Activated T-helper 1 cell treated with anti-CD3 and anti-CD28 coated beads, Interleukin-2, amount 50 U/mL, for 16 hours (primary cell): ENCODE measurements at places on chromosomes 6 and 20.

DNA sequence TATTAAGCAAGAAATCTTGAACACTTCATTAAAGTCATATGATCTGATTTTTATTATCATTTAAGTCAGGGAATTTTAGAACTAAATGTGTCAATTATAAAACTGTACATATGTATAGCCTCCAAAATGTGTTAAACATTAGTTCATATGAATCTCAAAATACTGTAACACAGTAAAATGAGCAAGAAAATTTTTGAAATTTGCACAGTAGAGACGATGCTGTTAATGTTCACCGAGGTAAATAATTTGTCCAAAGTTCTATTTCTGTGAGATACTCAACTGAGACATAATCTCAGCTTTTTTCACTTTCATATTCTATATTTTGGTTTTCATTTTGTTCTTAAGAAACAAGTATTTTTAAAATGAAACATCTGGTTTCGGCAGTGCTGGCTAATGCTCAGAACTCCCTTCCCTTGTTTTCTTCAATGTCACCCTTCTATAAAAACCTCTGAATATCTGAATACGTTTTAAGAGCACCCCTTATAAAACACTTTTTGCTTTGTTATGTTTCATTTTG, 353.1 kb downstream of the LAMA2 start:
- no peak for DNase-seq

DNA sequence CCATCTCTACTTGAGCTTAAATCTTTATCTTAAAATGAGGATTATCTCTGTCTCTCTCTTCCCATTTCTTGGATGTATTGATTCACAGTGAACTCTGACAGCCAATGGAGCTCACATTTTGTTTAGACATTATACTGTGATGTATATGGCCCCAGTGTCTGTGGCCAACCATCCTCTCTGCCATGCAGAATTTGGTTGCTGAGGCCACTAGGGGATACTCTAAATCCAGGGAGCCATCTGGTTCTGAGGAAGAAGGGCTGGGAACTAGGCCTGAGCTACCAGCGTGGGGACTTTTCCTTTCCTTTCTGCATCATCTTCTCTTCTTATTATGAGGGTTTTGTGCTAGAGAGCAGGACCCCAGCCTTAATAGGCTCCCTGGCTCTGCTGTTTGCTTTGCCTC, 59.1 kb upstream of the RIPOR2 start:
- no peak for DNase-seq

- no peak for DNase-seq
These were observed 7.8 kb downstream of the HCRTR2 start for GRCh38 chr6:55182016-55182650.

- DNase-seq, result no peak
These were observed 5.8 kb upstream of the EEF1E1 start for GRCh38 chr6:8108031-8108660.

DNA sequence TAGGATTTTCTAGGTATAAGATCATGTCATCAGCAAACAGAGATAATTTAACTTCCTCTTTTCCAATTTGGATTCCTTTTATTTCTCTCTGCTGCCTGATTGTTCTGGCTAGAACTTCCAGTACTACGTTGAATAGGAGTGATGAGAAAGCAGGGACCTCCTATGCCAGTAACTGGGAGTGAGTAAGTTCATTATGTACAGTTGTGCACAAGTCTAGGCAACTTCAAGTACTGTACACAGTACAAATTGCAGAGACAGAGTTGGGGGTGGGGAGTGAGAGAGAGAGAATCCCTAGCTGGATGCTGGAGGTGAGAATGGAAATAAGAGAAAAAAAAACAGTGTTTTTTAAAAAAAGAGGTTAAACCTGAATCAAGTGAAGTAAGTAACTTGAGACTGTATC, 210.2 kb downstream of the MMUT start:
- no peak for DNase-seq

DNA sequence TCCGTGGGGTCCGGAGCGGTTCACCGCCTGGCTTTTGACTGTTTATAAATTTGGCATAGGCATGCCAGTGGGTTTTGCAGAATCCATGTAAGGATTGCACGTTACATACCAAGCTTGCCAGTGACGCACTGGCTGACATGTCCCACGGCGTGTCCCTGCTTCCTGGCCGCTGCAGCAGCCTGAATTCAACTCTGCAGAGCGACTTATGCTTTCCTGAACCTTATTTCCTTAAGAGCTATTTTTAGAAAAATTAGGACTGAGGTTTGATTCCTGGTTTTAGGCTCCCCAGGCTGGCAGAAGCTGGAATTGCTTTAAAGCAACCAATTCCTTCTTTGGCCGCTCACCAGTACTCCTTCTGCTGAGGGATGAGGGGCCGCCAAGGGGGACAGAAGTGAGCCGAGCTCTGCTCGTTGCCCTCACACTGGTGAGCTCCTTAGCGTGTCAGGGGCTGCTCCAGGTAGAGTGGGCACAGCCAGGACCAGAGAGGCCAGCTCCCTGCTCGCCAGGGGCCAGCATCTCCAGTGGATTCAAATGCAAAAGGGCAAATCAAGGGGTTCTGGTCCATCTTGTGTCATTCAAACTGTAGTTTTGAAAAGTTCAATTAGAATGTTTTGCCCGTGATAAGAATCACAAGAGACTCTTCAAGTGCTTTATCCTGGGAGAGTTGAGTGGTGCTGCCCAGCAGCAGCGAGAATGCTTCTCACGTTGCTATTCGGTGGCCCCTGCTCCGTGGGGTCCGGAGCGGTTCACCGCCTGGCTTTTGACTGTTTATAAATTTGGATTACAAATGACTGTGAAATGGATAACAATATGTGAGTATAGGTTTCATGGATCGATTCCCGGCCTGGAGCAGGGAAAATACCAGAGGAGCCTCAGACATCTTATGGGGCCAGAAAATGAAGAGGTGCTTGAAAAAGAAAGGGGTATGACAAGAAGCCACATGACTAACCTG, 17.5 kb upstream of the IRF4 start:
- DNase-seq, result no peak

DNA sequence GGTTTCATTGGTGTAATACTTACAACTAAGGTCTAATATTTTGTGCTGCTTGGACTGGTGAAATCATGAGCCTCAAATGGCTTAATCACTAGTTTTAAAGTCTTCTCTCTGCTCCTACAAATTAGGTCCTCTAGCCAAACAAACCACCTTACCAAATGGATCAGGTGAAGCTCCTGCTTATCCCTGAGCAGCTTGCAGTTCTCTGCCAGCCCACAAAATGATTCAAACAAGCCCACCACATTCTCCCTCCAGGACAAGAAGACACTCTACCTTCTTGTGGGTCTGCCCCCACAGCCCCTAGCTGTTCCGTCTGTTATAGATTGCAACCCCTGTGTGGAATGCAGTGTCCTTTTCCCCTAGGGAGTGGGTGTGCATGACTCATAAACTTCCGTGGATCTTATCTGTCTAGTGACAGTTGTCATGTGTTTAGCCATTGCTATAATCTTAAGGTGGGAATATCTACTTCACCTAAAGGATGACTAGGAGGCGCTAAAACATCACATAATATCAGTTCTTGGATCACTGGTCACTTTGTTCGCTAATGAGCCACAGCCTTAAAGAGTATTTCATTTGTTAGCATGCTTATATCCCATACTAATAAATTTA, 940.5 kb upstream of the MANEA start:
- no peak for DNase-seq

DNA sequence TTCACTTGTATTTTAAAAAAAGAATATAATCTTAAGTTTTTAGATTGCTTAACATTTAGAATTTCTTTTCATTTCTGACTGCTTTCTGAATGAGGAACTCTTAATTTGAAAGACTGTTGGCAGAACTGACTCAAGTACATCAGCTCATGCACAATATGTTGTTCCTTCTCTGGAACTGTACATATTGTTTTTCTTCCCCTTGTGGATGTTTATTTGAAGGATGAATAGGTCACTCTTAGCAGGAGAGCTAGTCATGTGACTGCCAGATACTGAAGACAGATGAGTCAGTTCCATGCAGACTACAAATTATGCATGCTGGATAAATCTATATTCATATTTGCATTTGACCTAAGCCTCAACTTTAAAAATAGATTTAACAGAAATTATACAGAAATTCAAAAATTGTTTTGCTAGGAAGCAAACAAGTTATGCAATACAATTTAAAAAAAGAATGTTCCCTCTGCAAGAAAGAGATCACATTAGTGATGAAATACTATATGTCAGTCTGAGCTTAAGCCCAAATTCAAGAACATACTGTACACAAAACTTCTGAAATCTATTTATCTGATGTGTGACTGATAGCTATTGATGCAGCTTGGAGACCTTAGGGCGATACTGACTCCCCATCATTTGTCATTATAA, 1274.9 kb upstream of the GJE1 start:
- DNase-seq, result no peak

DNA sequence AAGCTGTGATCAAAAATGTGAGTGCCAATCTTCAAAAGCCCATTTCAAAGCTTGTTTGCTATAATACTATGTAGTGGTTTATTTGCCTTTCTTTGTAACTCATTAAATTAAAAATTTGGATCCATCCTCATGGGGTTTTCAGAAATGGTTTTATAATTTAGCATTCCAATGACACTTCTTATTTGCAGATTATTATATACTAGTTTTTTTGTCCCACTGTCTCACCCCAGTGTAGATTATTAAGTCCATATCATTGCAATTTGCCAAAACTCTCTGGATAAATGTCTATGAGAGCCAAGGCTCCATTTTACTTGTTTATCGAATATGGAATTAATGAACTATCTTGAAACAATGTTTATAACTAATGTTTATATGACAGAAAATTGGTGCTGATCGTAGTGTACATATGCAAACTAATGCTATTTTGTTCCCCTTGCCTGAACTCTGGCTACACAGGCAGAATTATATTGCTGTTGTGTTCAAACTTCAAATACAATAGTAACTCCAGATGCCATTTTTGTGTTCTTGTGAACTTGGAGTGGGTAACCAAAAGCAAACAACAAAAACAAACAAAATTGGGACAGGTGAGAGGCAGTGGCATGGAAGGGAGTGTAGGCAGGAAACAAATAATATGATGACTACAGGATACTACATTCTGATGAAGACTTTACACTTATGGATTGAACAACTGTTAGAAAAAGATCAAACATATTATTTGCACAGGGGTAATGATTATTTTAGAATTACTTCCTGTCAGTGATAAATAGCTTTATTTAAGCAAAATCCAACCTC, 307.1 kb upstream of the FLRT3 start:
- no peak for DNase-seq

- DNase-seq, result no peak
These were observed 38.8 kb downstream of the ELOVL5 start for GRCh38 chr6:53309901-53310300.

DNA sequence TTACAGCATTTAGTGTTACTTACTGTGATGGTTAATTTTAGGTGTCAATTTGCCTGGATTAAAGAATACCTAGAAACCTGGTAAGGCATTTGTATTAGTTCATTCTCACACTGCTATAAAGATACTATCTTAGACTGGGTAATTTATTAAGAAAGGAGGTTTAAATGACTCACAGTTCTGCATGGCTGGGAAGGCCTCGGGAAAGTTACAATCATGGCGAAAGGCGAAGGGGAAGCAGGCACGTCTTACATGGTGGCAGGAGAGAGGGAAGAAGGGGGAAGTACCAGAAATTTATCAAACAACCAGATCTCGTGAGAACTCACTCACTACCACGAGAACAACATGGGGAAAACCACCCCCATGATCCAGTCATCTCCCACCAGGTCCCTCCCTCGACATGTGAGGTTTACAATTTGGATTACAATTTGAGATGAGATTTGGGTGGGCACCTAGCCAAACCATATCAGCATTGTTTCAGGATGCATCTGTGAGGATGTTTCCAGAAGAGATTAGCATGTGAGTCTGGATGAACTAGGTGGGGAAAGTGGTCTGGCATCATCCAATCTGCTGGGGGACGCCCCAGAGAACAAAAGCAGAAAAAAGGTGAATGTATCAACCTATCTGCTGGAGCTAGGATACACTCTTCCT, 76.8 kb downstream of the MKKS start:
- no peak for DNase-seq

GRCh38 chr6:2363211-2363610, 117.8 kb upstream of the GMDS start:
- DNase-seq, result no peak

DNA sequence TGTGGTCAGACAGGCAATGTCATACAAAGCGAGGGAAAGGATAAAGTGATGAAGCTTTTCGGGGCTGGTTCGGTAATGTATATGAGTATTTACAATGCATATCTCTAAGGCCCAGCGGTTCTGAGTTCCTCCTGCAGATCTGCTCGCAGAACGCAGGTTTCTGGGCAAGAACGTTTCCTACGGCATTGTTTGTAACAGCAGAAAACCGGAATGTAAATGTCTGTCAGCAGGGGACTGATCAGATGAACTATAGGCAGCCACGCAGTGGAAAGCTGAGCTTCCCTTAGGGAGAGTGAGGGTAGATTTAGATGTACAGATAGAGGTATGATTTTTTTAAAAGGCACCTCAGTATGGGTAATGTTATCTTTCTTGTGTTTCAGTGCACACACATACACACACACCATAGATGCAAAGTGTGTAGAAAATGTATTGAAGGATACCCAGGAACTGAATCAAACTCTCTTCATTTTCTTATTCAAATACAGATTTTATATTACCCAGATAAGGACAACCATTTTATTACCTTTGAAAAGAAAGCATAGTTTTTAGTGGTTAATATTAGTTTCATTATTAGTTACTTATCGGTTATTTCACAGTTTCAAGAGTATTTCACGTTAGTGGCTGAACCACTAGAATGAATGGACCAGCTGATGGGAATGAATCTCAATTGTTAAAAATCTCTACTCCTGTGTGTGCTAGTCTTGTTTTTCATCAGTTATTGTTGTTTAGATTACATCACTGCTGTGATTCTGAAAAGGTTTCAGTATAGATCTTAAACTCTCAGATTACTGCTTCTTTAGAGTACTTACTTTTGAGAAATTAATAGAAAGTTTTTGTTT, 56.2 kb downstream of the SNX9 start:
- no peak for DNase-seq

GRCh38 chr20:8562356-8562755, 430.3 kb downstream of the PLCB1 start:
- DNase-seq, result no peak

DNA sequence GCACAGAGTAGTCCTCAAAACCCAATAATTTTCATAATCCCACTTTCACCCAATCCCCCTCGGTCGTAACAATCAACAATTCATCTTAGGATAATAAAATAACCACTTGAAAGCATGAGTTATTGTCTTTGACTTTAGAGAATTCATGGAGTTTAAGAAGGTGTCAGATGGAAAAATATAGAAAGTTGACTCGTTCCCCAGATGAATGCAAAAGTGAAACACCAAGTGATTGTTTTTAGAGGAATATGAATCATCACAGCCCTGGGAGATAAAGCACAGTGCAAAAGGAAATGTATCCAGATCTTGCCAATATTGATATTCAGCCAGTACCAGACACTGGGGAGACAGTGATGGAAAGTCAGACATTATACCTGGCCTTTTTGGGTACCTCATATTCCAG, 860.5 kb downstream of the DHX35 start:
- DNase-seq, result no peak

- DNase-seq, result no peak
These were observed 15.9 kb upstream of the ENTPD6 start for GRCh38 chr20:25179439-25180089.

DNA sequence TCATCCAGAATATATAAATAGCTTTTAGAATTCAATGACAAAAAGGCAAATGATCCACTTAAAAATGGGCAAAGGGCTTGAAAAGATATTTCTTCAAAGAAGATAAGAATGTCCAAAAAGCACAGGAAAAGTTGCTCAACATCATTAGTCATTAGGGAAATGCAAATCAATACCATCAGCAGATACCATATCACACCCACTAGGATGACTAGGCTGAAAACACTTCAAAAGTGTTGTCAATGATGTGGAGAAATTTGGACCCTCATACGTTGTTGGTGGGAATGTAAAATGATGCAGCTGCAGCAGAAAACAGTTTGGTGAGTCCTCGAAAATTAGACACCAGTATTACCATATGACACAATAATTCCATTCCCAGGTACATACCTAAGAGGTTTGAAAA, 303.6 kb upstream of the SLC35B3 start:
- DNase-seq, result no peak
